ENCODE measurements at places on chromosomes 13 and 19.

DNA sequence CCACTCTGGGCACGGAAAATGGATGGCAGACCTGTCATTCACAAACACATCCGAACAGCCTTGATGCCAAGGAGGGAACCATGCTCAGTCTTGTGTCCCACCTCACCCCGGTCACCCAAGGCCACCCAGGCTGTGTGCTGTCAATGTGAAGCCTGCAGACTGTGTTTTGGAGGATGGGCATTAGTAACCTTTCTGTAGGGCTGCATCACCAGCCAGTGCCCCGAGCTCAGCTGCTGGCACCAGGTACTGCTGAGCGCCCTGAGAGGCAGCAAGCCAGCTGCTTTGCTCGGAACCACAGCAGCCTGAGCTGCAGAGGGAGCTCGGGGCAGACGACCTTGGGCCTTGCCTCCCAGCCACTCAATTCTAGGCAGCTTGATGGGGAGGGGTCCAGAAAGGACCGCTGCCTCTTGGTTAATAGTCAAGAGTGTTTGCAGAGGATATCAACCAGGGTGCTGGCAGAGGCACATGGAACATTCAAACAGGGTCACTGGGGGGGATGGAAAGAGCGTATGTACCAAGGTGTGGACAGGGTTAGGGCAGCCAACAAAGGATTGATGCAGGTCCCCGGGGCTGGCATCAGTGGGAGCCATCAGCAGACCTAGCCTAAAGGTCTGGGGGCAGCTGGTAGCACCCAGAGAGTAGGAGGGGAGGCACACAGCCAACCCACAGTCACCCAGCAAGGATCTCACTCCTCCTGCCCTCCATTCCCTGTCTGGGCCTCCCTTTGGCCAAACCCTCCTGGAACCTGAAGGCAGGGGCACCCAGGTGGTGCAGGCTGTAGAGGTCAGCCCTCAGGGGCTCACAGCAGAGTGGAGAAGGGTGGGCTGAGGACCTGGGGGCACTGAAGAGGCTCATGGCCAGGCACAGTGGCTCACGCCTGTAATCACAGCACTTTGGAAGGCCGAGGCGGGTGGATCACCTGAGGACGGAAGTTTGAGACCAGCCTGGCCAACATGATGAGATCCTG is 8.1 kb downstream of the VSTM2B start:
- no peak for DNase-seq

DNA sequence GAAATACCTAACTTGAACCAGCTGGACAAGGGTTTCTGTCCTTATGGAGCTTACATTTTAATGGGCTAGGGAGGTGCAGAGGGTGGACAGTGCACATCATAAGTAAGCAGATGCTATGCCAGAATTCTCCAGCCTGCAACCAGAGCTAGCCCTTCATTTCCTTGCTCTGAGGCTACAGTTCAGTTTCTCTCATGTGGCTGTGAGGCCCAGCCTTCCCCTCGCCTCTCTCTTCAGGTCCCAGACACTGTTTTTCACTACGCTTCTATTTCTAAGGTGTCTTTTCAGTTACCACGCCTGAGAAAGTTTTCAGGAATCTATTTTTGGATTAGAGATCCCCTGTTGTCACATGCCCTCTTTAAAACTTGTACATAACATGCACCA is 141.9 kb downstream of the PCCA start:
- no peak for DNase-seq

- no peak for DNase-seq
Observed at GRCh38 chr13:39599842-39600241, 3.2 kb downstream of the LHFPL6 start.

DNA sequence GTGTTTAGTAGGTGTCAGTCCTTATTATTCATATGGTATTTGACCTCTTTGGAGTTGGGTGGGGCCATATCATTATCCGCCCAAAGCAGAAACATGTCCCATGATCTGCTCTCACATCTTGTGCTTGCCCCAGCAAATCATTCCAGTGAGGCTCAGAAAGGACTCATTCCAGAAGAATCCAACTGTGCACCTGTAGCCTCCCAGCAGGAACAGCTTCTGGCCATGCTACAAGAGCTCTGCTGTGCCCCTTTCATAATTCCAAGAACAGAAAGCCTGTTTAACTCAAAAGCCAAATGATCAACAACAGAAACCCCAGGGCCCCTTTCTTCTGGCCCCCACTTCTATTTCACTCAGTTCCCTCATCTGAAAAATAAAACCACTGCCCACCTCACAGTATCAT is 673.1 kb downstream of the DIAPH3 start:
- no peak for DNase-seq

GRCh38 chr13:23684647-23685046 is 114.4 kb downstream of the TNFRSF19 start:
- no peak for DNase-seq

DNA sequence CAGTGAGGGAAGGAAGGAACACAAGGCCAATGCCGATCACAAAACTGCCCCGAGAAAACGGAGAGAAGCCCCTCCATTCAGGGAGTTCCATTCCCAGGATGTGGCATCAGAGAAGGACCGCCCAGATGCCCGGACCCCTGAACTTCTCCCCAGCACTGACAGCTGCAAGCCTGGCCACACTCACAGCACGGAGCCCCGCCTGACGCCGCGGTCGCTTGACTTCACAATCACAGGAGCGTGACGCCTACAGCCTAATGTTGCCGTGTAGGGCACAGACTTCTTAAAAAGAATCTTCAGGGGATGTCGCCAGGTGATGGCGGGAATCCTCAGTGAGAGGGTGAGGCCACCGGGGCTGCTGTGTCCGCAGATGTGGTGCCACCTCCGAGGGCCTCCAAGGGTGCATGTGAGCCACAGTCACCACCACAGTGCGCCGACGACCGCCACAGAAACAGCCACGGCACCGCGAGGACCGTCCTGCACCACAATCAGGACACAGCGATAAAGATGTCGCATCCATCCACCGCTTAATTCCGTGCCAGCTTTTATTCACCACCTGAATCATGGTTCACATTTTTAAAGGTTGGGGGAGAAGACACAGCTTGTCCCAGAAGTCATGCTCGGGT is 77.2 kb downstream of the SPACA7 start:
- DNase-seq: no peak

GRCh38 chr13:40200273-40200978 is 466.0 kb downstream of the FOXO1 start:
- DNase-seq: no peak

GRCh38 chr13:73808318-73808717 is 325.9 kb downstream of the KLF12 start:
- no peak for DNase-seq

- DNase-seq: no peak
Observed at GRCh38 chr13:43203781-43204180, 180.4 kb downstream of the DNAJC15 start.

GRCh38 chr19:32098968-32099367 is 246.4 kb upstream of the ZNF507 start:
- no peak for DNase-seq

GRCh38 chr19:5949792-5950305 is 28.1 kb downstream of the RANBP3 start:
- DNase-seq: no peak

DNA sequence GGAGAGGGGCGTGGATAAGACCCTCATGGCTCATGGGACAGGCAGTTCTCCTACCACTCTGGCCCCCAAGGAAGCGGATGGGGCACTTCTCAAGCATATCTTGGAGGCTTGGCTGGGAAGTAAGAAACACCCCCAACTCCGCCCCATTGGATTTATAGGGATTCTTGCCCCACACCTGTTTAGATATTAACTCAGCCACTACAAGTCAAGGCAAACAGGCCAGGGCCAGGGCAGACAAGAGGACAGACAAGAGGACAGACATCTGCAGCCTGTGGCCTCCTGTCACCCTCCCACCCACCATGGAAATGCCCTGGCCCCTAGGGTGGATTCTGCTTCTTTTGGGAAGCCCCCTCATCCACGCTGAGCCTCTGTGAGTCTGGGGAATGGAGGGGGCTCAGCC is 24.1 kb downstream of the RDH8 start:
- DNase-seq: no peak

DNA sequence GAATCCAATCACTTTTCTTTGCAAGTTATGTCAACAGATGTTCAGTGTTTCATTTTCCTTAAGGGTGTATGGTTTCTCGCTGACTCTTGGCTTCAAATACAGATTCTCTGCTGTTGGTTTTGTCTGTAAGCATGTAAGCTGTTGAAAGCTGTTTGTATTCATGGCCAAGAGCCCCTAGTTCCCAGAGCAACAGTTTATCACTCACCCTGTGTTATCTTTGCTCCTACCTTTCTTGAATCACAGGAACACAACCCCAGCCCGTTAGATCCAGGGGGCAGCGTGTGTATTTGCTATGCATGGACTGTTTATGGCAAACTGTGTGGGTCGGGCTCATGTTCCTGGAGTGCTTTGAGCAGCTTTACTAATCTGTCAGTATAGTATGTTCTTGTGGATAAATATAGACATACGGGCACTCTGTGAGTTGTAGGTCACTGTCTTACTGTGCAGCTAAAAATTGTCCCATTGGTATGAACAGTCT is 28.9 kb downstream of the FRY start:
- no peak for DNase-seq

DNA sequence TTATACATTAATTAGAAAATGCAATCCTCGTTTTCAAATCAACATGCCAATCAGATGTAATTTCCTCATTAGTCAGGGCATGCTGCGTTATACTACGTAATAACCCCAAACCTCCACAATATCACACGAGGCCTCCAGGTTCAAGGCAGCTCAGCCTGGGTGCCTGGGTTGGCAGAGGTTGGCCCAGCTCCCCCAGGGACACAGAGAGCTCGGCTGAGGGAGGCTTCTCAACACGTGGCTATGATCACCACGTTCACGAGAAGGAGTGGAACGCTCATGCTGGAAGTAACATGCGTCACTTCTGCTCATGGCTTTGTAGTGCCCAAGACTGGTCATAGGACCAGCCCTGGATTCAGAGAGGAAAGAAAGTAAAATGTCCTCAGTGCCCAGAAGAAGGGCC is 144.9 kb upstream of the SOX1 start:
- no peak for DNase-seq

DNA sequence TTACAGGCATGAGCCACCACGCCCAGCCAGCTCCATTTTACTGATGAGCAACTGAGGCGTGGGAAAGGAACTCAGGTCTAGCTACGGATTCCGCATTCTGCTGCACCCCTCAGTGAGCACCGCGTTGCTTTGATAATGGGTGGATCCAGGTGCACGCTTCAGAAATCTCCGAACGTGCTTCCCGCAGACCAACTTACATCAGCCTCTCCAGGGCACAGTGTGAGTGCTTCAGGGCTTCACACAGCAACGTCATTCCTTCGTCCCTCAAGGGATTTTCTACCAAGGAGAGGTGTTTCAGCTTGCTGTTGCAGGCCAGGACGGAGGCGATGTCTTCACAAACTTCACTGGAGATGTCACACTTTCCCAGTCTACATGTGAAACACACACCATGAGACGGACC is 21.7 kb downstream of the NLRP9 start:
- no peak for DNase-seq

DNA sequence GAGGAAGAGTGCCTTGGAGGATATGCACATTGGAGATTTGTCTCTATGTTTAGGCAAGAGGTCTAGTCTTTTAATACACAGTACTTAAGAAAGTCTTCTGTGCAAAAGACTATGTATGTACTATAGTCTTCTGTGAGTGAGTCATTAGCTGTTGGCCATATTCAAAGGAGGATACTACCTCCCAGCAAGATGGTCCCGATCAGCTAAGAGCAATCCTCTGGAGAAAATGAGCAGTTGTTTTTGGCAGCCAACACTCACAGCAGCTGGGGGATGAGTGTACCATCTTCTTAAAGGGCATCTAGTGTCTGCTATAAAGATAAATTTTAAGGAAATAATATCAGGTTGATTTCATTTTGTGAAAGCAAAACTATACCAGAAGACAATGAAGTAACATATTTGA is 487.8 kb downstream of the KCTD12 start:
- DNase-seq: no peak

DNA sequence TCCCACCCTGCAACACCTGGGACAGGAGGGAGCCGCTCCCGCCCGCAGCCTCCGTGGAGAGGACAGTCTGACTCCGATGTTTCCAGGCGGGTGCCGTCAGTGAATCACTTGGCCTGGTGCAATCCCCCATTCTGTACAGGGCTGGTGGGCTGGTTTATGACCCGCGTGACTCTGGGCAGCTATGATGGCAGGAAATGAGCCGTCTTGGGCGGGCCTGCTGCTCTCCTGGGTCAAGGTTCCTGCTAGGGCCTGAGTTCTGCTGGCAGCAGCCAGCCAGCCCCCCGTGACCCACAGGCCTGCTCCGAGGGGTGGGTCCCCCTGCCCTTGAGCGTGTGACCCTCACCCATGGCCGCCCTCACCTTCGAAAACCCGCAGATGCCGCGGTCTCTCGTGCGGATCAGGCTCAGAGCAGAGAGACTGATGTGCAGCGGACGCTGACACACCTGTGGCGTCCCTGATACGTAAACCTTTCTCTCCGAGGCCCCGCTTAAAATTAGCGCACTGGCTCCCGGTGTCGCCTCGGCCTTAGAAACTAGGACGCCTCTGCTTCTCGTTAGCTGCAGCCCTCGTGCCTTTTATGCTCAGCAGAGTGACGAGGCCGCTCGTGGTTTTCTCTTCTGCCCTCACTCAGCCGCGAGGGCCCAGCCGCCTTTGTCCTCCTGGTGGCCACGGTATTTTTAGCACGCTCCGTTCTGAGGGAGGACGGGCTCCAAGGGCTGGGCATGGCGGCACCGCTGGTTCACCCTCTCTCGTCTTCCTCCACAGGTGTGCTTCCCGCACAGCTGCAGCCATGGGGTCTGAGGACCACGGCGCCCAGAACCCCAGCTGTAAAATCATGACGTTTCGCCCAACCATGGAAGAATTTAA is 63.4 kb downstream of the KDM4B start:
- DNase-seq: no peak

DNA sequence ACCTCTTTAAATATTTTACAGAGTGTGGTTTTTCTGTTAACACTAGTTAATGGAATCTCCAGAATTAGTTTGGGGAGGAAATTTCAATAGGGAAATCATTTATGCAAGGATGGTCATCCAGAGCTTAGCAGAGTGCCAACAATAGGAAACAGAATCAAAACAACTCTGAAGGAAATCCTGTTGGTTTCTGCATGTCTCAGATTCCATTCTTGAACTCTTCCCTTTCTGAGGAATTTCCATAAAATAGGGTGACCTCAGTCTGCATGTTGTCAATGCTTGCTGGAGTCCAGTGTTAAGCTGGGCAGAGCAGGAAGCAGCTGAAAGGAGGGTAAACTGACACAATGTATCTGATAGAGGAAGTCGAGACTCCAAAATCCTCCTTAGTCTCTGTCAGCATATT is 16.9 kb downstream of the CBY2 start:
- DNase-seq: no peak

GRCh38 chr19:27795369-27795768 is 1417.6 kb downstream of the UQCRFS1 start:
- DNase-seq: no peak

DNA sequence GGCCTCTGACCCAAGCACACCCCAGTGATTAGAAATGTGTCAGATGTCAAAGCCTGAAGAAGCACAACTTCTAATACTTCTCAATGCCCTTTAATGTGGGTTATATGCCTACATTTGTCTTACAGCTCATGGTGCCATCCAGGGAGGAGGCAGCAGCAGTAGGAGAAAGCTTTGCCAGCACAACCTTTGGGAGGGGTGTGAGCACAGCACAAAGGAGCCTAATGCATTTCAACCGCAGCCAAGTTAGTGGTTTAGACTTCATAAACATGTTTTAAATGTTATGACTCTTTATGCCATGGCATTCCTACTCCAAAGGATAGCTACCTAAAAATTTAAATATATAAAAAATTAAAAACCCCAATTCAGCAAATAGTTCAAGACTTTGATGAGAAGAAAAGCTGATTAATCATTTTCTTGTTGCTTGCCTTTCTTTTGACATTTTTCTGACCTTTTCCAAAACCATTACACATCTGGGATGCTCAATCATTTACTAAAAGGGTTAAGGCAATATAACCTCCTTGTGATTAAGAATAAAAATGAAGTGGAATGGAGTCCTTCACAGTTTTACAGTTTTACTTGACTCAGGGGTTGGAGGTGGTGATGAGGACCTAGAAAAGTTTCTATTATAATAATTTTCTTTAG is 142.7 kb downstream of the DLEU7 start:
- DNase-seq: no peak

All from stimulated activated CD8-positive, alpha-beta memory T cell treated with anti-CD3 and anti-CD28 coated beads, Interleukin-15, amount 100 ng/mL, for 48 hours (primary cell).